ENCODE measurements at places on chromosomes 5 and 9.

- no peak for DNase-seq
Measured at GRCh38 chr9:4850603-4851310, 58.0 kb downstream of the RCL1 start.

GRCh38 chr9:81759680-81760215 is 70.4 kb upstream of the TLE1 start:
- no peak for DNase-seq

- no peak for DNase-seq
Measured at GRCh38 chr5:27217155-27217956, 179.0 kb upstream of the CDH9 start.

DNA sequence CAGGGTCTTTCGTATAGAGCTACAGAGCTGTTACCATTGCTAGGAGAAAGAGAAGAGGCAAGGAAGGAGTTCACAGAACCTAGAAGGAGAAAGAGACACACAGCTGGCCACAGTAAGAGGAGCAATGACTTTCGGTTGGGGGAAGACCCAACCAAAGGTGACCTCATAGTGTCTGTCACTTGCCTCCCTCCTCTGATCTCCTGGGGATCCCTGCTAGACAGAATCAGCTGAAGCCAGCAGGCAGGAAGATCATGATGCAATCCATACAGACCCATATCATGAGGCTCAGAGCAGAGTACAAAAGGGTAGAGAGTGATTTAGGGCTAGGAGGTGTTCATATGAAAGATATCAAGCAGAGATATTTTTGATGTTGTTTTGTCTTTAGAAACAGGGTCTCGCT is 26.0 kb upstream of the EPB41L4B start:
- no peak for DNase-seq

GRCh38 chr5:137566780-137567179 is 67.7 kb upstream of the SPOCK1 start:
- DNase-seq: no peak

DNA sequence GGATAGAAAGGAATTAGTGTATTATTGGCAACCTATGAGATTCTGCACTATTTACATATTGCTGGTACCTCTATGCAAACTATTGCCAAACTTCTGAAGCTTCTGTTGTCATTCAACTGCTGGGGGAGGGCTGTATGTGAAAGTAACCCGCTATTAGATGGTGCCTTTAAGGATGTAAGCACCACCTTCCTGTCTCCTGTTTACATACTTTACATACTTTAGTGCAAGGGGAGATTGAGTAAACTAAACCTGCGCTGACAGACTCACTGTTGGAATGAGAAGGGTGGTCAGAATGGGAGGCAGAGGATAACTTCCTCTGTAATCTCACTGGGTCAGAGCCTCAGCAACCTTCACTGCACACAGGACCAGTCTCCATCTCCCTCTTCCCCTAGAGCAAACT is 123.8 kb downstream of the NR3C1 start:
- DNase-seq: no peak

DNA sequence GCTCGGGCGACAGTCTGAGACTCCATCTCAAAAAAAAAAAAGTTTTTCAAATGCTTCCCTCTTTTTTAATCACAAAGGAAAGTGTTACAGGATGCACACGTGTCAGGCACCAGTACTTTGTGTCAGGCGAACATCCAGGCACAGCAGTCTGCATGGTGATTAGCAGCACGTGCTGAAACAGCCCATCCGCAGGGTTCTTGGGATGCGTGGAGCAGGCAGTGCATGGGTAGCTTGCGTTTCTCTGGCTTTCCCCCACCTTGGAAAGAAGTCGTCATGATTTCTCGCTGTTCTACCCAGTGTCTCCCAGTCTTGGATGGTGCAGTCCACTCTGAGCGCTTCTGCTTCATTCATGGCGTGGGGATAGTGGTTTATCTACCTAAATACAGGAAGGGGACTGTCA is 35.4 kb downstream of the GPR107 start:
- no peak for DNase-seq

DNA sequence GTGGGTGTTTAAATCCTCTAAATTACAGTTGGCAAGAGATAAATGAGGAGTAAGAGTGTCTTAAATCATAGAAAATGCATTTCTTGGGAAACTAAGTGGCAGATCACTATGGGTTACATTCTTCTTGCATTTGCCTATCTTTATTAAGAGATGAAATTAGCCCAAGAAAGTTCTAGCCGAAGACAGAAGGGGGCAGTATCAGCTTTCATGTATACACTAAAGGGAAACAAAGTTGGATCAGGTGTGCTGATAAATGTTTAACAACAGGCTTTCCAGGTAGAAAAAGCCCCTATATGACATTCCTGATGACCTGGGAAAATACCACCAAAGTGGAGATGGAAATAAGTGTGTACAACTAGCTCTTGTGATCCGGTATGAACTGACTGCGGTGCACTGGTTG is 81.9 kb upstream of the TLR4 start:
- DNase-seq: no peak

GRCh38 chr5:5648694-5649093 is 226.2 kb downstream of the ICE1 start:
- no peak for DNase-seq

DNA sequence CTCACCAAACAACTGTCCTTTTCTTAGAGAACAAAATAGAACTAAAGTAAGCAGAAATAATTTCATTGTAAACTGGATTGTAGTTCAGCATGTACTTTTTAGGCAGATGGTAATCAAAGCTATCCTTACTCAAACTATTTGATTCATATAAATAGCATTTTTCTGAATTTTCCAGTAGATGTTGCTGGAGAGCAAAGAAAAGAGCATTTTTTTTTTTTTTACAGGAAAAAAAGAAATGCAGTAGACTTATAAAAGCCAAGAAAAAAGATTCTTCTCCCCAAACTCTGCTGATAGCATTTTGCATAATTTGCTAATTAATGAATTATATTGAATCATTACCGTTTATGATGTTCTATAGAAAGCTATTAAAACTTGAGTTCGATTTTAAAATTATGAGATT is 715.3 kb upstream of the WWC1 start:
- DNase-seq: no peak

DNA sequence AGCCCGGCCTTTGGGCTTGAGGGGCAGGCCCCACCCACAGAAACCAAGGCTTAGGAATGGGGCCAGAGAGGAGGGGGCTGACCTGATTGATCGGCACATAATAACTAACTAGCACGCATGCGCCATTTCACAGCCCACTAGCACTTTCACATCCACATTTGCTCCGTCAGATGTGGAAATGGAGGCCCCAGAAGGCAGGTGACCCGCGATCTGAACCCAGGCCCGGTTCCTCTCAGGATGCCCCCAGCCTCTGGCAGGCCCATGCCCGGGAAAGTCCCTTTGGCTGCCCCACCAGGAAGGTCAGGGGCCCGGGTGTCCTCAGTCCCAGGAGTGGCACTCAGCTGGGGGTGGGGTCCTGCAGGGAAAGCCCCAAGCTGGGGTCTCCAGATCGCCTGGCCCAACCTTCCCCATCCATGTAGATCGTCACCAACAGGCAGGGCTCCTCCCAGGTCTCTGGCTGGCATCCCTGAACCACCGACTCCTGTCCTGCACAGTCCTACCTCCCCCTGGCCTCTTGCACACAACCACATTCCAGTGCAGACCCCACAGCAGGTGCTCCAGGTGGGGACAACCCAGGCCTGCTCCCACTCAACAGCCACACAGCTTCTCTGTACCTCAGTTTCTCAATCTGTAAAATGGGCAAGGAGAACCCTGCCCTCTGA is 46.7 kb downstream of the VAV2 start:
- DNase-seq: peak; percentile 82

GRCh38 chr9:5851445-5851844 is 18.5 kb upstream of the ERMP1 start:
- DNase-seq: no peak

- DNase-seq: no peak
Measured at GRCh38 chr5:8062521-8062920, 193.6 kb downstream of the MTRR start.

DNA sequence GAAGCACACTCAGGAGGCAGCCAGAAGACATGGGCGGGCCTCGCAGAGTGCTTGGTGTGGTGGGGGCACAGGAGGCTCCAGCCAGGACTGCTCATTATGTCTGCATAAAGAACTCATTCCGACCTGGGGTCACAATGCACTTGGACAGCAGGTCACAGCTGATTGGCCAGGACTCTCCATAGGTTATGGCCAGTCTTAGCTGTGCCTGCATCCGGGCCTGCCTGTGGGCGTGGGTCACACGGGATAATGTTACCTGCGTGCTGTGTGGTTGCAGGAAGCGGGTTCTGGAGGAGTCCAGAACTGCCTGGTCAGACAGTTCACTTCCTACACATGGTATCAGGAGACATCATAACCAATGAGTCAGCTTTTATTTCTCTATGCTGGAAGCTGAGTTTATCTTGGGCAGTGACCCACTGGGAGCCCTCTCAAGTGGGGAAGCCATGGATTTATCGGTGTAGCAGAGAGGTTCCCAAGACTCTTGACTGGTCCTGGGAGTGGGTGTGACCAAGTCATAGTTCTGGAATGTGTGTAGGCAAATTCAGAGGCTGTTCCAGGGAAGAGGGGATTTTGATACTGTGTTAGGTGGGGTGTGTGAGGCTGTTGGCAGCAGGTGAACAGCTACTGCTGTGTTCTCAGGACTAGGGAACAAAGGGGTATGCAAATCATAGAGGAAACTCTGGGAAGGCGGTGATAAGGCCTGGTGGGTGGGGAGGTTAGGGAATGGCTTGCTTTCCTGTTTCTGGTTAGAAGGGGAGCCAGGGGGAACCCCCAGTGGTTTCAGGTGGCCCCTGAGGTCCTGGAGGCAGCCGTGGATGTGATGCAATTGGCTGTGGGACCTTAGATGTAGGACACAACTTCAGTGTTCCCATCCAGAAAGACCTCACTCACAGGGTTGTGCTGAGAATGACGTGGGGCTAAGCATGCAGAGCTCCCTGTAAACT is 51.3 kb downstream of the ARHGEF37 start:
- DNase-seq: no peak

DNA sequence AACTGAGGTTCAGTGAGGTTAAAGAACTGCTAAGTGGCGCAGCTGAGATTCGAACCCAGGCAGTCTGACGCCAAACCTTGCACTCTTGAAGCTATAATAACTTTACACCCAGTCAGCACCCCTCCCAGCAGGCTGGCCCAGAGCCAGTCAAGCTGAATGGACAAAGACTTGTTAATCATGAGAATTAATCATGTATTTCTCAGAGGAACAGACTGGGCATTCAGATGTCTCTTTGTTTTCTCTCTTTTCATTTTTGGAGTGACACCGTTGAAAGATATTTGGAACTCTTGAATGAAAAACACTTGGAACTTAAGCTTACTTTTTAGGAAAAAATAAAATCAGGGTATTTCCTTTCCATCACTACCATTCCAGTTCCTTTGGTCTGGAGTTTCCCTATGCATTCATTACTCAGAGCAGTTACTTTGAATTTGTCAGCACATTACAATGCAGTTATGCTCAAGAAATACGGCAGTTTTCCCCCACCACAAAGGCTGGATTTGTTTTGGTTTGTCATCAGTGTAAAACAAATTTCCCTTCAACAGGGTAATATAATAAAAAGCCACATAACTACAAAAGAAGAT is 22.6 kb upstream of the MAMDC2 start:
- DNase-seq: no peak

- no peak for DNase-seq
Measured at GRCh38 chr5:178849316-178849715, 10.4 kb upstream of the ZNF354B start.

- DNase-seq: no peak
Measured at GRCh38 chr5:40474250-40474649, 205.5 kb upstream of the PTGER4 start.

DNA sequence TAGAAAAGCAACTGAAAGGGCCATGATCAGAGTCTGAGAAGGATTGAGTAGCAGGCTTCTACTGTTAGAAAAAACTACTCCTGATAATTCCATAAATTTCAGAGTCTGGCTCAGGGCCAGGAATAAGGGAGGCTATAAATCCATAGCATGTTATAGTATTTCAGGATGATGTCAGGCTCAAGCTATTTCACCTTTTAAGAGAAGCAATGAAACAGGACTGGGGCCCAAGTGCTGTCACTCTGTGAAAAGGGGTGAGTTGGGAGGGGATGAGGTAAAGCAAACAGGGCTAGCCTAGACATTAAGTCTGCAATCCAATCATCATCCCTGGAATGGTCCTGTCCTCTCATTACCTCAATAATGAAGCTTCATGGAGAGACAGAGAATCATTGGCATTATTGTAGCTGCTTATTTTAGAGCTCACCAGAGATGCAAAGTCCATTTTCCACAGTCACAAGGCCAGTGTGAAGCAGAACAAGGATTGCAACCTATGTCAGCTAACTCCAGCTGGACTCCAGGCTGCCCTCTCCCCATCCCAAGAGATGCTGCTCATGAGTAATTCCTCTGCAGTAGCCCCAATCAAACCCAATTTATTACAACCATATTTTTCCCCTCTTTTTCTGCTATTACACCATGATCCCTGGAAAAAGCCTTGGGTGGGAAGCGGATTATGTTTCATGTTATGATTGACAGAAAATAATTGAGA is 56.0 kb downstream of the PAPPA start:
- no peak for DNase-seq
